ENCODE measurements at places on chromosomes 13 and 19.

DNA sequence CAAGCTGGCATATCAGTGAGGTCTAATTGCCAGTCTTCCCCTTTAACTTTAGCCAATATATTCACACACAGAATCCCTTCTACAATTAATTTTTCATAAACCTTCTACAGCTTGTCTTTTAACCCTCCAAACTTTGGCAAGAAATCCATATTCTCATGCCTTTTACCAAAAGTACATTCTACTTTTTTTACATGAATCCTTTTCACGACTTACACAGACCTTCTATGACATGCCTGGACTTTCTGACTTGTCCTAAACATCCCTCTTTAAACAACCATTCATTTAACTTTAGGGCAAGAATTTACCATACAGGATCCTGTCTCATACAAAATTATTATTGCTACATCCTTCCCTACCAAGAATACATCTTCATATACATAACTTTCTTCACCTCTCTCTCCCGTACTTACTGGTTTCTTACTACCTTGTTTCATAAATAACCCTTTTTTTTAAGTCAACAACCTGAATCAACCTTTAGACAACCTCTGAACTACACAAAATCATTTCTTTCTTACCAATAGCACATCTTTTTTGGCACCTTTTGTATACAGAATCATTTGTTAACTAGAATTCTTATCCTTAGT is 23.5 kb downstream of the ZNF544 start:
- no peak for DNase-seq

DNA sequence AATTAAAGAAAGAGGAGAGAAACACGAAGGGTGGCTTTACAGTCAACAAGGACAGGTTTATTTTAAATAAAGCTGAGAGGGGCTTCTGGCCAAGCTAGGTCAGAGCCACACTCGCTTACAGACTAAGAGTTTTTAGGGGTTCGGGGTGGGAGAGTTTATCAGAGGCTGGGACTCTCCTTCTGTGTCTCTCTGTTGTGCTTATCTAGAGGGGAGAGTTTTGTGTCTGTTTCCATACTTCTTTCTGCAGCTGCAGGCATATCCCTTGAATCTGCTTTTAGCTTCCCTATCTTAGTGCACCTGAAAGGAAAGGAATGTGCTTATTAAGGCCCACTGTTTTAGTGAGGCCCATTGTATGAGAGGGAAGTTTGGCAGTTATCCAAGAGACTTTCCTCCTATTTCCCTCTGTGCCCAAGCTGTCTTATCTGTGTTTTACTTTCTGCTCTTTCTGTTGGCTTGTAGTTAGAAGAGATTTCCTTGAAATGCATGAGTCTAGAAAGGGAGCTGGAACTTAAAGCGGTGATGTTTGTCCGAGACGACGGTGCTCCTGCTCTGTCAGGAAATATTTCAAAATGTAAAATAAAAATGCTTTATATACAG is 275.3 kb downstream of the KCTD12 start:
- no peak for DNase-seq

- DNase-seq: no peak
Observed at GRCh38 chr19:52946322-52947310, 16.1 kb downstream of the ZNF816 start.

DNA sequence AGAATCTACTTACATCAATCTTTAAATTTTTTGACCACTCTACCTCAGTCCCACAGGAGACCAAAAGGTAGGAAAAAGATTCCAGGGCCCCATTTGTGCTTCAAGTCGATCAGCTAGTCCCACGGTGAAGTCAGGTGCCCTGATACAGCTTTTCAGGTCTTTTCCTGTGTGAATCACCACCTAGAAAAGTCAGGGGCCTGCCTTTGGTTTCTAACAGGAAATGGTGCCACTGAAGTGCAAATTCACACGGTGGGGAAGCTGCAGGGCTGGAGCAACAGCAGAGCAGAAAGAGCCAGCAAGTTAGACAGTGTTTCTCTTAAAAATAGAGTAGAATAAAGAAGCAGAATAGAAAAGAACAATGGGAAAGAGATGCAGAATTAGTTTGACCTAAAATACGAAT is 107.5 kb downstream of the KLF12 start:
- peak; percentile 45 for DNase-seq

- DNase-seq: peak; percentile 38
Observed at GRCh38 chr13:20495087-20496023, 30.3 kb downstream of the CRYL1 start.
